BE2C (cell line): ENCODE measurements at places on chromosomes 12 and 14.

- DNase-seq, result no peak
Measured at GRCh38 chr14:60973070-60973469, 7.8 kb downstream of the TRMT5 start.

DNA sequence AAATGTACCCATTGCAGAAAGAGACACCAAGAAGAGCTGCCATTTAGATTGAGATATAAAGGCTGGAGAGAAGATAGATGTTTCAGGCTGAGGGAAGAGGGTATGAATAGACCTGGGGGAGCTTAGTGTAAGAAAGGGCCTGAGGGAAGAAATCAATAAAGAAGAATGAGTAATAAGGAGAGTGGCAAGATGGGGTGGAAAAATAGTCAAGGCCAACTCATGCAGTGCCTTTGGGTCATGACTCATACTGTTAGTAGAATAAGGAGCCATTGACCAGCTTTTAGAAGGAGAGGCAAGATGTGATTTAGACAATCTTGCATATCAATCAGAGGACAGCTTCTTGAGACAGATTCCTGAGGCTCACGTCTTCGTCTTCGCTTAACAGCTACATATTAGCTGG lies 287.5 kb downstream of the DUSP6 start:
- no peak for DNase-seq

- DNase-seq, result no peak
Measured at GRCh38 chr12:94640134-94640928, 10.0 kb downstream of the TMCC3 start.

DNA sequence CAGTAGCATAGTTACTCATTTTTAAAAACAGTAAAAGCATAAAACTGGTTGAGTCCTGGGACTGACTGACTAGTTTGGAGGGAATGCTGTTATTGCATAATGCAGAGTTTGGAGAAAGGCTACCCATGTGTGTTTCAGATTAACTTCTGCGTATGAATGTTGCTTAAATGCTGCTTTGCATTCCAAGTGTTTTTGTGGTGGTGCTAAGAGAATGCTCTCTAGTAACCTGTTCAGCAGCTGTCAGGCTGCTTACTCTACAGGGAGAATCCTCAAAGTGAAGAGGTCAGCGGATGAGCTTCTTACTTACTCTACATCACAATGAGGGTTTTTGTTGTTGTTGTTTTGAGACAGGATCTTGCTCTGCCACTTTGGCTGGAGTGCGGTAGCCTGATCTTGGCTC lies 4.3 kb downstream of the DLST start:
- DNase-seq, result no peak

DNA sequence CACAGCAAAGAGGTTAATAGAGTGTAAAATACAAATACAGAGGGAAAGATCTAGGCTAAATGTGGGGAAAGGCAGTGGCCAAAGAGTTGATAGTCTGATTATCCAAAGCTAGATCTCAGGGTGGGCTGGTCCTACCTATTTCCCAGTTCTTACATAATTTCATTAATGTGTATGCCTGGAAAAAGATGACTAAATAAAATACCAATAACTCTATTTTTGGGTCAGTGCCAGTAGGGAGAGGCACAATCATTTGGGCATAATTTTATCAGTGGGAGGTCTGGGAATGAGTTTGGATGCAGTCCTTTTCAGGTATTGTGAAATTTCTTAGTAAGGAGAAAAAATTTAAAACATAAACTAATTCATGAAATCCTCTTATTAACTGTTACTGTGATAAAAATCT lies 30.6 kb upstream of the CLEC14A start:
- DNase-seq, result no peak
